Neural crest cell (in vitro differentiated cells): ENCODE measurements at places on chromosomes 11 and 22.

DNA sequence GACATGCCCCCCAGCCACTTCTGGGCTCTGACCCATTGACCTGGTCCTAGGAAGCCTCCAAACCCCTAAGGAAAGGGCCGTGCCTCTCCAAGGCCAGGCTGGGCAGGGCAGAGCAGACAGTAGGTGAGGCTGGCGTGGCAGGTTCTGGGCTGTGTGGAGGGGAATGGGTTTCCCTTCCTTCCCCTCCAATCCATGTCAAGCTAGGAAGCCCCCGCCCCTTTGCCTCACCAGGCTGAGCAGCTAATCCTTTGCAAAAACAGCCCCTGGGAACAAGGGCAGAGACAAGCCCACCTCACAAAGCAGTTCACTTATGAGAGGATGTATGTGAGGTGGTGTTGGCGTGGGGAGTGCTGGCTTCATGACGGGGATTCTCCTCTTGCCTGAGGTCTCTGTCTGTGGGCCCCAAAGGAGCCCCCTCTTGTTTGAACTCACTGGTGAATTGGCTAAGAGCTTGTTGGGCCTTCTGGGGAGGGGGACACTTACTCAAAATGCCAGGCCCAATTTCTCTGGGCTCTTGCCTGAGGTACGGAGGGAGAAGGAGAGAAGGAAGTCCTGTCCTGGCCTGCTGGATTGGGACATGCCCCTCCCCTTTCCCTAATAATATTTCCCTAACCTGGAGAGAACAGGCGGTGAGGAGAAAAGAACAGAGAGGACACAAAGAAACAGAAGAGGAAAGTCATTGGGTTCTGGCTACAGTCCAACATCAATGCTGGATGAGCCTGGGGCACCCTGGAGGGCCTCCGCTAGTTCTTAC, 1.6 kb upstream of the TRIM29 start:
- peak overlapping the region; percentile 81 for H3K27ac ChIP-seq
- H3K4me3 ChIP-seq, result no peak overlapping the region
- H3K4me1 ChIP-seq, result no peaks in the 10 kb centered on the region
- H3K27me3 ChIP-seq, result peaks cover 9% of the 10 kb centered on the region

- H3K36me3 ChIP-seq, result no peaks in the 10 kb centered on the region
- H3K27me3 ChIP-seq, result peaks cover 67% of the 10 kb centered on the region
- DNase-seq, result no peak
- no peaks in the 10 kb centered on the region for H3K4me1 ChIP-seq
- H3K27ac ChIP-seq, result no peak overlapping the region
Observed at GRCh38 chr22:26236991-26237390, 67.7 kb downstream of the SEZ6L start.

- DNase-seq, result no peak
- peak overlapping the region; percentile 2 for H3K4me3 ChIP-seq
- H3K36me3 ChIP-seq, result no peaks in the 10 kb centered on the region
- peak overlapping the region; percentile 92 for H3K27ac ChIP-seq
- H3K4me1 ChIP-seq, result peaks cover 4% of the 10 kb centered on the region
Observed at GRCh38 chr22:49582678-49583077, 245.0 kb downstream of the BRD1 start.

DNA sequence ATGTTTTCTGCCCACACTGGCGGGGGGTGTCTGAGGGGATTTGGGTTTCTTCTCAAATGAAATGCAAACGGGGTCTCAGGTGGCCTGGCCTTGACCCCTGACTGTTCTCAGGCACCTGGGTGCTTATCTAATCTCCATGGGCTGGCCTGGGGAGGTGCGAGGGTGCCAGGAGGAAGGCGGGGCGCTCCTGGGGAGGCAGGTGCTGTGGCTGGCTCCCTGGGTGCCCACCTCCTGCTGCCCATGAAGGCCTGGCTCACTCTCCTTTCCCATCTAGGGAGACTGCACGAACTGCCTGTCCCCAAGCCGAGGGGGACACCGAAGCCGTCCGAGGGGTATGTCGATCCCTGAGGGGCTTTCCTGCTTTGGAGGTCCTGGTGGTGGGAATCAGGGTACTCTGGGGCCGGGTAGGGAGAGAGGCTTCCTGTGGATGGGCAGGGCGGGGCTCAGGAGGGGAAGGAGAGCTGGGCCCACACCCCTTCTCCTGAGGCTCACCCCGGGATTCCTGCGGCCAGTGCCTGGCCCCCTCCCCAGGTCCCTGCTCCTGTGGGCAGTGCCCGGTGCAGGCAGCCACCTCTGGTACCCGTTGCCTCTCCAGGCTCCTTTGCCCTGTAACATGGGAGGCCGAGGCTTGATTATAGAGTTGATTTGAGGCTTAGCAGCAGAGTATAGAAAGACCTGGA, 18.4 kb downstream of the MICALL1 start:
- no peaks in the 10 kb centered on the region for H3K27me3 ChIP-seq
- no peak overlapping the region for H3K4me3 ChIP-seq
- no peaks in the 10 kb centered on the region for H3K4me1 ChIP-seq
- peaks cover 3% of the 10 kb centered on the region for H3K36me3 ChIP-seq
- H3K27ac ChIP-seq, result no peak overlapping the region
- DNase-seq, result no peak

GRCh38 chr22:44975427-44976262, 34.2 kb downstream of the PHF21B start:
- H3K27ac ChIP-seq, result no peak overlapping the region
- H3K4me1 ChIP-seq, result peaks cover 18% of the 10 kb centered on the region
- no peak overlapping the region for H3K4me3 ChIP-seq
- DNase-seq, result peak; percentile 96
- no peaks in the 10 kb centered on the region for H3K36me3 ChIP-seq
- H3K27me3 ChIP-seq, result no peaks in the 10 kb centered on the region

GRCh38 chr22:46108564-46109473, 41.5 kb upstream of the PPARA start:
- H3K4me3 ChIP-seq, result no peak overlapping the region
- no peaks in the 10 kb centered on the region for H3K27me3 ChIP-seq
- no peak for DNase-seq
- H3K4me1 ChIP-seq, result peaks cover 3% of the 10 kb centered on the region
- no peaks in the 10 kb centered on the region for H3K36me3 ChIP-seq
- no peak overlapping the region for H3K27ac ChIP-seq

DNA sequence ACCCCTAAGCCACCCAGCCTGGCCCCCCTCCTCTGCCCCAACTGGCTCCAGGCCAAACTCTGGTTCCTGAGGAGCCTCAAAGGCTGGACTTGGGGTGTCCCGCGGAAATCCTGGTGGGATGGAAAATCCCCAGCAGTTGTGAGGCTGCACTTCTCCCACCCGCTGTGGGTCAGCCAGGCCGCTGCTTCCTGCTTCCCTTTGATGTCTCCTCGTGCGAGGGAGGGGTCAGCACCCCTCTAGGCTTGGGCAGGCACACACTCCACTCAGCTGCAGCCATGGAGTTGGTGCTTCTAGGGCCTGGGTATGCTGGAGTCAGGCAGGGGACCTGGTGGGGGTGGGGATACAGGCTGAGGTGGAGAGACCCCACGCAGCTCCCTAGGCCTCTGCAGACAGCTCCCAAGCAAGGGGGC, 12.0 kb downstream of the KCNQ1OT1 start:
- peaks cover 36% of the 10 kb centered on the region for H3K4me1 ChIP-seq
- DNase-seq, result no peak
- peak overlapping the region; percentile 27 for H3K27ac ChIP-seq
- H3K36me3 ChIP-seq, result no peaks in the 10 kb centered on the region
- no peak overlapping the region for H3K4me3 ChIP-seq
